ENCODE measurements at places on chromosomes 3 and 15.

GRCh38 chr3:72615776-72616175 lies 232.5 kb downstream of the SHQ1 start:
- DNase-seq = no peak

DNA sequence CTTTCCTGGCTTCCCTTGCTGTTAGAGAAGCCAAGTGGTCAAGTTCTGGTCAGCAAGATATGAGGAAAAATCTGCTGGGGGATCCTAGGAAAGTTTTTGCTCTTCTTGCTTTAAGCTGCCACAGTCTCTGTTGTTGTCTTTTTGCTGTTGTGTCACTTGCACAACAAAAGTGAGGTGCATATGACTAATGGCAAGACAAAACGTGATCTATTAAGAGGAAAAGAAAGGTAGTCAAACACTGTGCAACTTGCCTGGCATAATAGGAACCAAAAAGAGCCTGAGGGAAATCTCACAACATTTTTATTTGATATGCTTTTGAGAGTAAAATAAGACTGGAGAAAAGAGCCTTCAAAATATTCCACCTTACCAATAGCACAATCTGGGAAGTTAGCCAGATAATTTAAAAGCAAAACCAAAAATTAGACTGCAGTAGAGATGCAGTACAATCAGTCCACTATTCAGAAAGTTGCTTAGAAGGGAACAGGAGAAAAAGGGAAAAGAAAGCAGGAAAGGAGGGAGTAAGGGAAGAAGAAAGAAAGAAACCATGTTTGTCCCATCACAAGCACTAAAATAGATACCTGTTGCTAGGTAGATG lies 110.0 kb upstream of the SLC4A7 start:
- no peak for DNase-seq

- no peak for DNase-seq
Observed at GRCh38 chr15:75225951-75226732, 24.5 kb downstream of the C15orf39 start.

DNA sequence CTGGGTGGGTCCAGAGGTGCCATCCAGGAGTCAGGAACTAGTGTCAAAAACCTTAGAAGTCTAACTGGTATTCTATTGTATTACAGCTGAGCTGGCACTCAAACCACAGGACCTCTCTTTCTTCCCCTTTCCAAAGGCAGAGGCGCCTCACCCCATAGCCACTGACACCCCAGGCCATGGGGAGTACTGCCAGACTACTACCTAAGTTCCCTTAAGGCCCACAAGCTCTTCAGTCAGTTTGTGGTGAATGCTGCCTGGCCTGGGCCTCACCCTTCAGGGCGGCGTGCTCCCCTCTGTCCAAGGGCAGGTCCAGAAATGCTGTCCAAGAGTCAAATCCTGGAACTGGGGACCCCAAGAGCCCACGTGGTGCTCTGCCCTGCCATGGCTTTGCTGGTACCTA lies 43.0 kb upstream of the FGF7 start:
- DNase-seq = no peak

- no peak for DNase-seq
Observed at GRCh38 chr15:74317820-74318375, 49.5 kb downstream of the CYP11A1 start.

GRCh38 chr3:124213641-124214040 lies 221.7 kb upstream of the ROPN1 start:
- no peak for DNase-seq

GRCh38 chr3:126493739-126494138 lies 18.0 kb upstream of the ZXDC start:
- no peak for DNase-seq

DNA sequence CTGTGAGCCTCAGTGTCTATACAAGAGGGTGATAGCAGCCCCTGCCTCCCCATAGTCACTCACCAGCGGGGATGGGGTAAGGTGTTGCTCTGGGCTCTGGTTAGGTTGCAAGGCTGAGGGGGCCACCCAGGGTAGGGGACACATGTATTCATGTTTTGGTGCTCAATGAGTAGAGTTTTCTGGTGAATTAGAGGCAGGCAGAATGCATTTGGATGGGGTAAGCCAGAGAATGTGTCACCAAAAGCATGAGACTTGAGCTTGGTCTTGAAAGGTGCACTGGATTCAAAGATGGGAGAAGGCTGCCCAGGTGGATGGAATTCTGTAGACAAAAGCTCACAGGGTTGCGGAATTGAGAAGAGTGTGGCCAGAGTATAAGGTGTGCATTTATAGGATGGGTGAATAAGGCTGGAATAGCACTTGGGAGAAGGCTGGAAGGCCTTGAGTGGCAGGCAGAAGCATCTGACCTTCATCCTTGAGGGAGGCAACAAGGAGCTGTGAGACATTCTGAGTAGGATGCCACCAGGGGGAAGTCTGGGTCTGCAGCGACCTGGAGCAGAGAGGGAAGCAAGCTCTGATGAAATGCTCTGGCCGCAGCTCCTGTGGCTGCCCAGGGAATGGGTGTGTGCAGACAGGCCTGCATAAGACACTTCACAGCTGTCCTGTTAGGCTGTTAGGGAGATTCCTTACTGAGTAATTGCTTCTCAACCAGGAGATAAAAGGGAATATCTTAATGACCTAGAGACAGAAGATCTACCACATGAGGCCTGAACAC lies 149.6 kb downstream of the CHDH start:
- no peak for DNase-seq

DNA sequence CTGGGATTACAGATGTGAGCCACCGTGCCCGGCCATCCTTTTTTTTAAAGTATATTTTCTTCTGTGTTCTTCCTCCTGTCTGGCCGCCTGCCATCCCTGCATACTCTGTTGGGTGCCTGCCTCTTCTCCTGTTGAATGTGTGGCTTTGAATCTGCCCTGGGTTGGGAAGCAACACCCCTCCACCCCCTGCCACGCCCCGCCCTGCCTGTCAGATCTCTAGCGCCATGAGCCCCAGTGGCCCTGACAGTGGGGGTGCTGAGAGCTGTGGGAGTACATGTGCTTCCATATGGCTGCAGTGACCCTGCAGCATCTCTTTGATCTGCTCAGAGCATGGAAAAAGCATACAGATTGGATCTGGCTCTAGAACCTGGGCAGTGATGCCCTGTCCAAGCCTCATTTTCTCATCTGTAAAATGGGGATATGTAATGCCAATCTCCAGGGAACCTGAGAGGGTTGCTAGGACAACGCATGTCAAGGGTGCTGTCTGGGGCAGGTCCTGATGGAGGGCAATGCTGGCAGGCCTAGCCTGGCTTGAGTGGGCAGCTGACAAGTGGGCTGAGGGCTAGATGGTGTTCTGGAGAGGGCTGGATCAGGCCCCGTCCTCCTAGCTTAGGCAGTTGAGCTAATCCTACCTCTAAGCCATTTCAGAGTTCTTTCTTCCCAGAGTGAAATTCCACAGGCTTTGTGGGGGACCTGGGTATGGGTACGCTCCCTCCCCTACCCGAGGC lies 23.9 kb downstream of the CCDC13 start:
- no peak for DNase-seq

- no peak for DNase-seq
Observed at GRCh38 chr15:57218826-57219576, 157.3 kb upstream of the CGNL1 start.

DNA sequence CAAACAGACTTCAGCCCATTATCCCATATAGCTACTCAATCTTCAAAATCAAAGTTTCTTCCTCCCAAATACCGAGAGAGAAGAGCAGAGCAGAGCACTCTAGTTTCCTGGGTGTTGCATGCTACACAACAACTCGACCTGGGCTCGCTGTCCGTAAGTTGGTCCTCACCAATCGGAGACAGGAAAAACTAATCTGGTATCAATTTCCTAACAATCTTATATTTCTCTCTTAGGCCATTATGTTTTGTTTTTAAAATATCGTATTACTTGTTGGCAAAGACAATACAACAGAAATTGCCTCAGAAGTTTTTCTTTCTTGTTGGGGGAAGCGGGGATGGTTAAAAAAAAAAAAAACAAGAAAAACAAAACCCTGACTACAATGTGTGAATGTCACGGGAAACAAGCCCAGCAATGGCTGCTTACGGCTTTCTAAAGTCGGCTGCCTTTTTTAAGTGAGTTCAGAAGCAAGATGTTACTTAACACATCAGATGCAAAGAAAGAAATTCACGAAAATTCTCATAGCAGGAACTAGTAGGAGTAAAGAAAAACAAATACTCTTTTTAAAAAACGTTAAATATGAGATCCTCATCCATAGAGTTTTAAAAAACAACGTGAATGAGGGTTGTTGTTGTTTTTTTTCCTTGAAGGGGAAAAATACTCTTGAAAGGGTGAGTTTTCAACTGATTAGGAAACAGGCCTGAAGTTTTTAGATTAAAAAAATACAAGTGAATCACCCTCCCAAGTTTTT lies 1.9 kb downstream of the VGLL4 start:
- DNase-seq = no peak

DNA sequence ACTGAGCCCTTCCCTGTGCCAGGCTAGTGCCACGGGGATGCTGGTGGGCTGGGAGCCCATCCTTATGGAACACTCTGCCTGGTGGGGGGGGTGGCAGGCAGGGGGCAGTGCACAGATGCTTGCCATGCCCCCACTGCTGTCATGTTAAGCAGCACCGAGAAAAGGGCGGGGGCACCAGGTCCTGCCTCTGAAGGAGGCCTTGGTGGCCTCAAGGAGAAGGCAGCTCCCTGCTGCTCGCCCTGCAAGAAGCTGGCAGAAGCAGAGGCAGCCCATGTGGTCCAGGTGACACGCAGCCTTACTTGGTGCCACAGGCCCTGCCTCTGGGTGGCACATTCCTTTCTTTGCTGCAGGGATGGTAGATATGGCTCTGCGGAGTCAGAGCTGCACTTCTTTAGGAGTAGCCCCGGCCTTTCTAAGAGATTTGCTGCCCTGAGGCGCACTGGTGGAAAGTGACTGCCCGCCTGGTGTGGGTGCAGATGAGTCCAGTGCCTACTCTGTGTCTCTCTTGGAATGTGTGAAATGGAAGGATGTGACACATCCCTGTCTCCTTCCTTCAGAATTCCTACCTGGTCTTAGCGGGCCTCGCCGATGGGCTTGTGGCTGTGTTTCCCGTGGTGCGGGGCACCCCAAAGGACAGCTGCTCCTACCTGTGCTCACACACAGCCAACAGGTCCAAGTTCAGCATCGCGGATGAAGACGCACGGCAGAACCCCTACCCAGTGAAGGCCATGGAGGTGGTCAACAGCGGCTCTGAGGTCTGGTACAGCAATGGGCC lies 145.8 kb downstream of the LRRK1 start:
- no peak for DNase-seq

- DNase-seq = no peak
Observed at GRCh38 chr3:133828576-133829309, 23.1 kb downstream of the SRPRB start.

DNA sequence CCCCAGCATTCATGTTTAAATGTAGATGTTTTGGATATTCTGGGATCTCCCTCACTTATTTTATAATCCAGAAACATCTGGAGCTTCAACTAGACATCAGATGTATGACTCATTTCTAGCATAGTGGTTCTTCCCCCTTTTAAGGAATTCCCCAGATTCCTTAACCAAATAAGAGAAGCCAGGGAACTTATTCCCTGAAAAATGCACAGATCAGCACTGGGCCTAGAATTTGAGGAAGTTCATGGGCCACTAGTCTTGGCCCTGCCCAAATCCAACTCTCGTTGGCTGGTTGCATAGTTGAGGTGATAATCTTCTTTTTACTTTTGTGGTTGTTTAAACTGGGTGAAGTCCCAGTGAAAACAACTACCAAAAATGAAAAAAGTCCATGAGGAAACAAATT lies 20.4 kb downstream of the RARRES1 start:
- no peak for DNase-seq

- no peak for DNase-seq
Observed at GRCh38 chr3:40821315-40821714, 296.6 kb downstream of the ZNF621 start.

- no peak for DNase-seq
Observed at GRCh38 chr3:181808053-181808452, 96.3 kb downstream of the SOX2 start.

DNA sequence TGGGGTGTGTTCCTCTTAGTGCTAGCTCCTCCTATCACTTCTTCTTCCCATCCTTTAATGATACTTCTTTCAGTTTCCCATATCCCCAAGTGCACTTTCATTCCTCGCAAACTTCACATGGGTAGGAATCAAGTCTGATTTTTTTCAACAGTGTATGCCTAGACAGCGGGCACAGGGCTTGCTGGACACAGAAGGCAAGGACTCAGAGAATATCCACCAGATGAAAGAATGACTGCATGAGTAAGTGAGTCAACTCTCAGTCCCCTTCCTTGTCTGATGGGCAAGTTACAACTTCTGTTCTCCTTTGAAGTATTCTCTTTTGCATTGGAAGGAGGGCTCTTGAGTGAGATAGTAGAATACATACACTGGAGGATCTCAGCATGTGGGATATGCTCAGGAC lies 3.1 kb upstream of the SQOR start:
- no peak for DNase-seq

GRCh38 chr15:96276438-96277210 lies 53.9 kb upstream of the NR2F2 start:
- DNase-seq = no peak

DNA sequence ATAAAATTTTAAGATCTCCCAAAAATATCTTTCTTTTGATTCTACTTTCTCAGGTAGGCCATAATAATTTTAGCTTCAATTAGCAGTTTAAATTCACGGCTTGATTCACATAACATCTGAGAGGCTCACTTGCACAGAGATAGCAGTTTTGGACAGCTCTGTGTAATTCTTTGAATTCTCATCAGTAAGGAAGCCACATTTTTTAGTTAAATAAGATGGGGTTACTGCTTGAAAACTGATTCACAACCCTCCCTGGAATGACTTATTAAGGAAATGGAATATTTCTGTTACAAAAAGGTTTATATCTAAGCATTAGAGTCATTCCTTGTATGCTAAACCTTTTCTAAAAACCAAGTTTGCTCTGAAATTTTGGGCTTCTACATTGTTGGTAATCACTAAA lies 212.7 kb downstream of the ALCAM start:
- DNase-seq = no peak

DNA sequence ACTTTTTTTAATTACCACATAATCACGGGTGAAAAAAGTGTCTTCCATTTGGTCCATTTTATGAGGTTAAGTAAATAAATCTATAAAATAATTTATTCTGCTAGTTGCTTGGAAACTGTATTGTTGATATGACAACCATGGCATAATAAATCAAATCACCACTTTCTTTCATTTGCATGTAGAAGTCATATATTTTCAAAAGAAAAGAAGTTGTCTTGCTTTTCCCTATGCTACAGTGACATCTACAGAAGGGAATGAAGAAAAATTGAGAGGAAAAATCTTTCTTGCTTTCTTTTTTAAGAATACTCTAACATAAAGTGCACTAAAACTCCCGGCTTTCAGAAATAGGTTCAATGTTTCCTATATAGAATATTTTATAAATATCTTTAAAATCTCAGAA lies 228.5 kb downstream of the ZBBX start:
- DNase-seq = no peak

DNA sequence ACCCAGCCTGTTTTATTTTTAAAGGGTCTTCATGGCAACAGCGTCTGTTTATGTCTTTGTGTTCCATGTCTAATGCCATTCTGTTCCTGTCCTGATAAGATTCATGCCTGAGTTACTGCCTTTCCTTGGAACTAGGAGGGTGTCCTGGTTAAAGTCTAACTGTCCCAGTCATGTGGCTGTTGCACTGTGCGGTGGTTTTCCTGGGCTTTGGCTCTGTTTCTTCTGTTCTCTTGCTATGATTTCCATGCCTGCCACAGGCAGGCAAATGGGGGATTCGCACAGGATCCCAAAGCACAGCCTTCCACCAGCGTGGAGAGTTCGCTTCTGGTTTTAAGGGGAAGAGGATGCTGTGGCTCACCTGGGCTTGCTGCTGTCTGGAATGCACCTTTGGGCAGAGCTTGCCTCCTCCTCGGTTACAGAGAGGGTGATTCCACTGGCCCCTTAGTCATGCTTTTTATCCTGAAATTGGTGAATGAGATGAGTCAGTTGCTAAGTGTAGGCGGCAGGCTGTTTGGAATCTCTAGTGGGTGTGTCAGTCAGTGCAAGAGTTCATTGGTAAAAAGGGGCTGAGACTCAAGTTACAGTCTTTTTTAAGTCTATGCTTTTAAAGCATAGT lies 86.8 kb downstream of the CCK start:
- no peak for DNase-seq
